ENCODE measurements at places on chromosomes 3 and 15. TPM values are rescaled to one million over a fixed set of nuclear protein-coding genes. Genes with fewer than 3 reads are reported as not detected.

- no peak for DNase-seq
Measured at GRCh38 chr3:194787072-194787471, 101.4 kb downstream of the FAM43A start.

DNA sequence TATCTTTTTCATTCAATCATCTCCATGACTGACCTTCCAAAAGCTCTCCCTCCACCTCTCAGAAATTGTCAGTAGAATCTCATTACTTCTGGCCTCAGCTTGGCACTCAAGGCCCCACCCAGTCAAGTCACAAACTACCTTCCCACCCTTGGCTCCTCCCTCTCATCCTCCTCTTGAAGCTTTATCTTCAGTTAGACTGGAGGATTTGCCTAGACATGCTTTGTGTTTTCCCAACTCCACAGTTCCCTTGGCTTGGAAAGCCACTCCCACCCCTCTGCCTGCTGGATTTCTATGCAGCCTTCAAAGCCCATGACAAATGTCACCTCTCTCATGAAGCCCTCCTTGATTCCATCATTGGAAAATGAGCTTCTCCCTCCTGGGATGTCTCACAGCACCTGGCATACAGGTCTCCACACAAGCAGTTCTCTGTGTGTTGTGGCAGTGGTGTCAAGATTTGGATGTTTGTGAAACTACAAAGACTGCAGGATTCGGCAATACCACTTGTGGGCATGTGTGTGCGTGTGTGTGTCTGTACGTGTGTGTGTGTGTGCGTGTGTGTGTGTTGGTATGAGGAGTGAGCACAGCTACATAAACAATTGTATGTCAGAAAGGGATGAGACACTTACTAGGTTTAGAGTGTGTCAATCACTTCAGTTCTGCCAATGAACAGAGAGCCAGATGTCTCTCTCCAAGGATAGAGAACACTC lies 45.3 kb upstream of the VPS8 start:
- peak; percentile 56 for DNase-seq

- no peak for DNase-seq
Measured at GRCh38 chr3:14042680-14043079, 82.0 kb downstream of the CHCHD4 start.

- no peak for DNase-seq
Measured at GRCh38 chr3:6516694-6517093, 344.2 kb upstream of the GRM7 start.

DNA sequence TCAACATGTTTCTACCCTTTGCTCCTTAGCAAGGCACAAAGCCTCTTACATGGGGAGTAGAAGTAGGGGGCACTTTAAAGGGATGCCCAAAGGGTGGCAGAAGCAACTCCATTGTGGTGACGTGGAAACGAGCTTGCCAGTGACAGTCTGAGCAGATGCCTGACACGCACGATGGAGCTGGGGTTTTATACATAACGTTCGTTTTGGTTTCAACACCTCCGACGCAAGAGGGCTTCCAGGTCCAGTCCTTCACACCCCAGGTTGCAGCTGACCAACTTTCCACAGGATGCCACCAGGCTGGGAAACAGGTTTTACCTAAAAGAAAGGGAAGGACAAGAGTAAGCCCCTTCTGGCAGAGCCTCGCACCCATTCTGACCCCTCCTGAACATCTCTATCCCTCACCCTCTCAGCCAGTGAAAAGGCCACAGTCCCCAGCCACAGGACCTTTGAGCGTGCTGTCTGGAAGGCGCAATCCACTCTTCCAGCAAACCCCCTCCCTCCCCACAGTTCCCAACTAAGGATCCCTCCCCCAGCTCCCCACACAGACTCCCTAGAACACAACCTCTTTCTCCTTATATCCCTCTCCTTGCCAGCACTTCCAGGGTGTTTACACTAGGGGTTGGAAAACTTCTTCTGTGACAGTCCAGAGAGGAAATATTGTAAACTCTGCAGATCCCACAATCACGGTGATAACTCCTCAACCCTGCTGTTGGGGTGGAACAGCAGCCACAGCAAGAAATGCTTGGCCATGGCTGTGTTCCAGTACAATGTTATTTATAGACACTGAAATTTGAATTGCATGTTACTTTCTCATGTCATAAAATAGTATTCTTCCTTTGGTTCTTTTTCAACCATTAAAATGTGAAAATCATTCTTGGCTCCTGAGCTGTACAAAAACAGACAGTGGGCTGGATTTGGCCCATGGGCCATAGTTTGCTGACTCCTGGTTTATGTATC lies 36.2 kb downstream of the FAM174B start:
- no peak for DNase-seq

DNA sequence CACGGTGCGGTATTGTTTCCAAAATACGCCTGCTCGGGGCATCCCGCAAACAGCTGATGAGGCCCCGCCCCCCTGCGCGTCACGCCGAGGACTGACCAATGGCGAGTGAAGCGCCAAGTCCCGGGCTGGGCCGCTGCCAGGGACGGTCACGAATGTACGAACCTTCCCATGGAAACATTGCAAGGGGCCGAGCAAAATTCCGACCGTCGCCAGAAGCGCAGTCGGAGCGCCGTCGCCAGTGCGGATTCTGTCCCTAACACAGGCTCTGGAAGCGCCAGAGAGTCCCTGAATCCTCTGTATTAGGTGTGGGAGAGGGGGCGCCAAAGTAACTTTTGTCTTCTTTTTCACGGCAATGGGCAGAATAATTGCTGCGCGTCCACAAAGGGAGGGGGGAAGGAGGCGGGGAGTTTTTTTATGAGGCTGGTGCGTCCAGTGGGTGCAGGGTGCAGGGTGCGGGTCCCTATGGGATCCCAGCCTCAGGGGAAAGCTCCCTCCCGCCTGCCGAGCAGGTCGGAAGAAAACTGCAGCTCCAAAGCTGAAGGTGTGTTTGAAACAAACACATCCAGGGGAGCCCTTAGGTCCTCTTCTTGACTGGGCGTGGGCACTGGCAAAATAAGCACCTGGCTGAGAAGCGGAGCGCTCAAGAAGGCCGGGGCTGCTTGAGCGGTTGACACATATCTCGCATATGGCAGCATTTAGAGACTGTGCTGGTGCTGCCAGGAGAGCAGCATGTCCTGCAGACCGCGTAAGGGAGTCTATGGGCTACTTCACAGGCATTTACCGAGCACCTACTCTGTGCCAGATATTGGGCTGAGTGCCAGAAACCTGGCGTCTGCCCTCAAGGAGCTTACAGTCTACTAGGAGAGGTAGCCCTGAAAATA lies at the start of gene BMF:
BMF (minus strand) TSS at position 25 of the 881 bp plus-strand sequence. CDS start 2,793 bp downstream, outside the sequence.
- DNase-seq, result peak; percentile 97

Gene RETNLB
- not detected for total RNA-seq

Gene ROPN1
- total RNA-seq, result not detected

Gene GP5
- not detected for total RNA-seq

Gene CHDH
- 0.03 TPM for total RNA-seq
